ENCODE measurements at places on chromosomes 16 and 17.

DNA sequence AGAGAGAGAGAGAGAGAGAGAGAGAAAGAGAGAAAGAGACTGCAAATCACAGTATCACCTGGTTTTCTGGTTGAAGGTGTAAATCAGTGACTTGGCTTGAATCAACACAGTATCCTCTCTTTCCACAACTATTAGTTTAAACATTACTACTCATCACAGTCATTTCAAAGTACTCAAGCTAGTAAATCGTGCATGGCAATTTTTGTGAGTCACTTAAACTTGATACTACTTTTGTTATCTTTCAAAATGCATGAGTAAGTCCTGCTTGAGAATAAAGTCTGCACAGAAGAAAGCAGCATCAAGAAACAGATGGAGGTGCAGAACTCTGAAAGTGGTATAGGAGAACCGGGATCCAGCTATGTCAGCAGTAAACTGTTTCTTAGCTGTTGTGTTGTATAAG, 535.4 kb downstream of the CDH8 start:
- H3K36me3 ChIP-seq: no peaks in the 10 kb centered on the region
- H3K4me1 ChIP-seq: no peaks in the 10 kb centered on the region
- H3K27ac ChIP-seq: no peak overlapping the region
- no peak for DNase-seq

DNA sequence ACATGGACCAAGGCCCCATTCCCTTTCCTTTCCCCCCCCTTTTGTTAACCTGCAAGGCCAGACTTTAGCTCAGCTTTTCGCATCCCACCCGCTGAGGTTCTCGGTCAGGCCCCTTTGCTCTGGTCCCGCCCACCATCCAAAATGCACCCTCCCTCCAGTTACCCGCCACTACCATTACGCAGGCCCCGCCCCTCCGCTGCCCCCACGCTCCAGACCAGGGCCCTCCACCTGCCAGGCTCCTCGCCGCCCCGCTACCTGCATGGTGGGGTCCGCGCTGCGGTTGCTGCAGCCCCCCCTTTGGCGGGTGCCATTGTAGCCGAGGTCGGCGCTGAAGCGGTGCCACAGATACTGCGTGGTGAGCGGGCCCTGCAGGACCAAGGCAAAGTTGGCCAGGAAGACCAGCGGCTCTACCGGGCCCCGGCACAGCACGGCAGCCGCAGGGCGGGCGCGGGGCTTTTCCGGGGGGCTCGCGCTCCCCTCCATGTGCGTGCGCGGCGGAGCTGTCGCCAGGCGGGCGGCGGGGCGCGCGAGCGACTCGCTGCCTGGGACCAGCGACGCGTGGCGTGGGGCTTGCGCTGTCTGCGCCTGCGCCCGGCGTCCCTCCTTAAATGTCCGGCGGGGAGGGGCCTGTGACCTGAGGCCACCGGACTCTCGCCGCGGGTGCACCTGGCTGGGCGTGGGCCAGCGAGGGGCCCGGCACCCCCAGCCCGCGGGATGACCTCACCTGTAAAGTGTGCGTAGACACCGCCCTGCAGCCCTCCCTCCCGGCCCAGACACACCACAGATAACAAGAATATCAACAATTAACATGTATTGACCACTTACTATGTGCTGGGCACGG, at the start of gene SLC46A1:
Gene SLC46A1 (minus strand): TSS at position 581 of the 841 bp plus-strand sequence. CDS start 98 bp downstream, at position 483.
- DNase-seq: no peak
- no peaks in the 10 kb centered on the region for H3K27me3 ChIP-seq
- no peak within 1 kb of the TSS for H3K27ac ChIP-seq
- H3K4me1 ChIP-seq: peaks cover 14% of the 10 kb centered on the region
- no peaks in the 10 kb centered on the region for H3K36me3 ChIP-seq

DNA sequence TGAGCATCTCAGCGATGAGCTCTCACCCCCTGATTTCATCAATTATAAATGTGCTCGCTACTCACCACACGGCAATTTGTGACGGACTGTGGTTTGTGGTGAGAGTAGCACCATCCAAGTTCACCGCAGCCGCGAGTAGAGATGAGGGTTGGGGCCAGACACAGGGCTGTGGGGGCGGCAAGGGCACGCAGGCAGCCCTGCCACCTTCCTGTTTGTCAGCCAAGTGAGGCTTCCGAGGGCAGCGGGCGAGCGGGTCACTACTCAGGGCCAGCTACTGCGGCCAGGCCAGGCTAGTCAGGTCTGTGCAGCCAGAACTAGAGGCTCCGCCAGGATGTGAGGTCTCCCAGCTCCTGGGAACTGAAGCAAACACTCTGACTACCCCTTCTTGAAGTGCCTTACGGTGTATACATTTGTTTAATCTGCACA, 39.6 kb upstream of the MEOX1 start:
- H3K36me3 ChIP-seq: no peaks in the 10 kb centered on the region
- no peaks in the 10 kb centered on the region for H3K4me1 ChIP-seq
- no peak for DNase-seq
- no peak overlapping the region for H3K4me3 ChIP-seq
- H3K27ac ChIP-seq: no peak overlapping the region
- H3K27me3 ChIP-seq: no peaks in the 10 kb centered on the region

DNA sequence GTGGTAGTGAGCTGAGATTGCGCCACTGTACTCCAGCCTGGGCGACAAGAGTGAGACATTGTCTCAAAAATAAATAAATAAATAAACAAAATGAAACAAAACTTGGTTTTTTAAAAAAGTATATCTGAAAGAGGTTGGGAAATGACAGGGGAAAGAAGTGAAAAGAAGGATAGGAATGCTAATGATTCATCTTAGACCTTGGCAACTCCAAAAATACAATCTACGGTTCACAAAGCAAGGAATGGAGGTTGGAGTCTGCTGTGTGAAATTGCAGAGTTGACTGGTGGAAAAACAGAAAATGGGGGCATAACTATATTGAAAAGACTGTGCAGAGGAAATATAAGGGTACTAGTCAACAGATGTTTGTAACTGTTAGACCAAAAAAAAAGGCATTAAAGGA, 40.0 kb upstream of the CD300E start:
- DNase-seq: no peak
- no peak overlapping the region for H3K27ac ChIP-seq
- no peak overlapping the region for H3K4me3 ChIP-seq
- H3K4me1 ChIP-seq: no peaks in the 10 kb centered on the region
- H3K27me3 ChIP-seq: peaks cover 14% of the 10 kb centered on the region

DNA sequence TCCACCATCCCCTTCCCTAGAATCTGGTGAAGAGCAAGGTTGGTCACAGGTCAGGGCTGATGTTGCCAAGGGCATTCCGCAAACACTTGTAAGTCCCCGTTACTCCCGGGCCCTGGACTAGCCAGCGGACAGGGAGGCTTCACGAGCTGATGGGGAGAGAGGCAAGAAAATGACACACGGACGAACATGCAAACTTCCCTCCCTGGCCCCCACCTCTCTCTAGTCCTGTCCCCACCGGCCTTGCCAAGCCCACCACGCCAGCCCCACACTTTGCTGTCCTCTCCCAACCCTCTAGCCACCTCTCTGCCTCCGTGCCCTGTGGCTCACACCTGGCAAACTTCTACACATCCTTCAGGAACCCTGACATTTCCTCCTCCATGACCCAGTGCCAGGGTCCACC, 54.8 kb downstream of the RPH3AL start:
- H3K36me3 ChIP-seq: no peaks in the 10 kb centered on the region
- H3K27me3 ChIP-seq: no peaks in the 10 kb centered on the region
- H3K27ac ChIP-seq: no peak overlapping the region
